ENCODE measurements at places on chromosomes 6 and 20.

- DNase-seq, result no peak
These were observed 82.9 kb upstream of the MLN start for GRCh38 chr6:33886673-33887144.

GRCh38 chr20:46119028-46119546 lies 973 bp downstream of the CD40 start:
- DNase-seq, result peak; percentile 13

DNA sequence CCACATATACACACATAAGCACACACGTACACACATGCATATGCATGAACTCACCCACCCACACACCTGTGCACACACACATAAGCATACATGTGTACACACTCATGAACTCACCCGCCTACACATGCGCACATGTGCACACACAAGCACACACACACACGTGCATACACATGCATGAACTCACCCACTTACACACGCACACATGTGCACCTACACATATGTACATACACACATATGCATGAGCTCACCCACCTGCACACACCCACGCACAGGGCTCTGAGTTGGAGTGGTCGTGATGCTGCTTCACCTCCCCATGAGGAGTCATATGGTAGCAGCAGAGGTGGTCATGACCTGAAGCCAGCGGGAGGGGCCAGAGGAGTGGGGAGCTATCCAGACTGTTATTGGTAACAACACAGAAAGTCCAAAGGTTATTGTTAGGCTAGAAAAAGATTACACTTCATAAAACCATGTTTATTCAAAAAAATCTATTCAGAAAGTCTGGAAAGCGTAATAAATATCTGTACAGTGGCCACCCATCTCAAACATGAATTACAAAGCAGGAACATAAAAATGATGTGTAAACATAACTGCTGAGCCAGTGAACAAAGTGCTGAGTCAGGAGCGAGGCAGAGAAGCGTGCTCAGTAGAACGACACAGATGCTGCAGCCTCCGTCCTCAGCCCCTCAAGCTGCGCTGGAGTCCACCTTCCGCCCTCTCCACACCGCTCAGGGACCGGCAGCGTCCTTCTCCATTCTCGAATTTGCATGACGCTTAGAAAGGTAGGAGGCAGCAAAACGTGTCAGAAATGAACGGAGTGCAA lies 26.4 kb upstream of the MPC1 start:
- DNase-seq, result peak; percentile 7

GRCh38 chr6:68546620-68547019 lies 88.5 kb upstream of the ADGRB3 start:
- no peak for DNase-seq

DNA sequence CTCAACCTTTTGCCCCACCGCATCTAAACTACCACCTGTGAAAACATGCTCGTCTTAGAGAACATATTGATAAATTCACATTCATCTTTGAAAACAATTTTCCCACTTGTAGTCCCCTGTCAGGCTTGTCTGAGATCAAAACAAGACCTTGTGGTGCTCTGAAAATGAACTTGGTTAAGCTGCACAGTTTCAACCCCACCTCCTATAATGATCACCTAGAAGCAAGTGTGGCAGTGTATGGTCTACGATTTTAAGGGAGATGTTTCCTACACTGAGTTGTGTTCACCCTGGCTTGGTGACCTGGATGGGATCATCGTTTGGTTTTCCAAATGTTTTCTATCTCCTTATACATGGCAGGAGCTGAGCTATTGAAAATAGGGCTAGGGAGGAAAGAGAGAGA lies 539.4 kb downstream of the DOK5 start:
- no peak for DNase-seq

GRCh38 chr6:158038291-158039177 lies 56.9 kb downstream of the SYNJ2 start:
- DNase-seq, result peak; percentile 38

GRCh38 chr20:37990571-37991151 lies 42.6 kb downstream of the TTI1 start:
- DNase-seq, result peak; percentile 68

GRCh38 chr6:123415844-123416468 lies 220.8 kb downstream of the TRDN start:
- DNase-seq, result no peak
